ENCODE measurements at places on chromosomes 2 and 18.
A peak's percentile ranks its signal among the peaks of the same experiment; 100 is the strongest.

DNA sequence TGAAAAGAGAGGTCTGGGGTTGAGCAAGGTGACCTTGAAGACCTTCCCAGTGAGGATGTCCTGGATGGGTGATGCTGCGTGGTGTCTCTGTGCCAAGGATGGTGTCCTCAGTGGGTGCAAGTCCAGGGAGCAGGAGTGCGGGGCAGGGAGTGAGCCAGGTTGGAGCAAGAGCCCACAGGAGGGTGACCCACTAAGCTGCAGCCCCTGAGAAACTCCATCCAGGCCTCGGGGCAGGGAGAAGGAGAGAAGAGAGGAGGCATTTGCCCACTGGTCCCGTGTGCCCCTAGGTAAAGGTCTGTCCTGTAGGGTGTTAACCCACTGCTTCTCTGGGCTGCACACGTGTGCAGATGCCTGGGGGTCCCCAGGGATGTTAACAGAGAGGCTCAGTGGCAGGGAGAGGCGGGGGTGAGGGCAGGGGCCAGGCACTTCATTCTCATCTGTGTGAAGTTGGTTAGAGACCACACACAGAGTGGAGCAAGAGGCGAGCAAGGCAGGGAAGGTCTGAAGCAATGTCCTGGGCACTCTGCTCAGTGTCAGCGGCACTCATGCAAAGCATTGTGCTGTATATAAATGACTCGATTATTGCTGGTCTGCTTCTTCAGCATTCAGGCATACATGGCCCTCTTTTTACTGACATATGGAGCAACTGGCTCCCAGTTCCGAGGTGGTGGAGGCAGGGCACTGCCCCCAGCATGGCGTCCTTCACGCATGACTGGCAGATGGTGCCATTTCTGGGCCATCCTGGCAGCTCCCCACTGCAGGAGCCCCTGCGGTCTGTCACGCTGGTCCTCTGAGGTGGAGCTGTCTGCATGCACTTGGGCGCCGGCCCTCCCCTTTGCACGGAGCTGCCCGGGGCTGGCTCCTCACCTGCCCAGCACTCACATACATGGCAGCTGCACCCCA, 117.2 kb upstream of the HS6ST1 start:
- DNase-seq = no peak

DNA sequence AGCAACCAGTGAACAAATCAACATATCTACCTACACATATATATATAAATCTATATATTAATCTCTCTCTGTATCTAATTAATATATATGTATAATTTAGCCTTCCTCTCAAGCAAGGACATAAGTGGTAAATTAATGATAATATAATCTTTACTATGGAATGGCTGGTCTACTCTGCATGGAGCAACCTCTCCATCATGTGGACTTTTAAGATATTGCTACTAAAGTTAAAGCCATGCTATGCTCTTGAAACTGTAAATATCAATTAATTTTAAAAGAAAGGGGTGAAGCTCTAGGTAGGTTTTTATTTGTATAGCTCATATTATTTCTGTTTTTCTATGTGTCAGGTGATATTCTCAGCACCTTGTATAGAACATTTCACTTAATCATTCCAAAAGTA, 147.0 kb downstream of the PPP1R1C start:
- DNase-seq = no peak

GRCh38 chr2:59594671-59595222, 958.7 kb downstream of the BCL11A start:
- no peak for DNase-seq

GRCh38 chr2:154133823-154134222, 262.1 kb downstream of the GALNT13 start:
- DNase-seq = no peak

DNA sequence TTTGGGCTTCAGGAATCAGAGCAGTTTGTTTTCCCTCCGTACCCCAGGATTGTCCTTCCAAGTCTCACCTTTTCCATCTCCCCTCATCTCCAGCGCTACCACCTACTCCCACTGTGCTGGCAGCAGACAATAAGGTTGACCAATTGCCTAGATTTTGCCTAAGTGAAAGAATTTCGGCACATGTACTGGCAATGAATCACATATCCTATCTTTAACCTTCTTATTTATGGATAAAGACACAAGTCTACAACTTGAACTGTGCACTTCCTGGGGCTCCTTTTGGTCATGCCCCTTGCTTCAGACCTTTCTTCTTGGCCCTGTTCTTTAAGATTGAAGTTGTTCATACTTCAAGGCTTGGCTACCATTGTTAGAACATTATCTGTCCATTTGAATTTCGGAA, 71.4 kb downstream of the KCMF1 start:
- no peak for DNase-seq

DNA sequence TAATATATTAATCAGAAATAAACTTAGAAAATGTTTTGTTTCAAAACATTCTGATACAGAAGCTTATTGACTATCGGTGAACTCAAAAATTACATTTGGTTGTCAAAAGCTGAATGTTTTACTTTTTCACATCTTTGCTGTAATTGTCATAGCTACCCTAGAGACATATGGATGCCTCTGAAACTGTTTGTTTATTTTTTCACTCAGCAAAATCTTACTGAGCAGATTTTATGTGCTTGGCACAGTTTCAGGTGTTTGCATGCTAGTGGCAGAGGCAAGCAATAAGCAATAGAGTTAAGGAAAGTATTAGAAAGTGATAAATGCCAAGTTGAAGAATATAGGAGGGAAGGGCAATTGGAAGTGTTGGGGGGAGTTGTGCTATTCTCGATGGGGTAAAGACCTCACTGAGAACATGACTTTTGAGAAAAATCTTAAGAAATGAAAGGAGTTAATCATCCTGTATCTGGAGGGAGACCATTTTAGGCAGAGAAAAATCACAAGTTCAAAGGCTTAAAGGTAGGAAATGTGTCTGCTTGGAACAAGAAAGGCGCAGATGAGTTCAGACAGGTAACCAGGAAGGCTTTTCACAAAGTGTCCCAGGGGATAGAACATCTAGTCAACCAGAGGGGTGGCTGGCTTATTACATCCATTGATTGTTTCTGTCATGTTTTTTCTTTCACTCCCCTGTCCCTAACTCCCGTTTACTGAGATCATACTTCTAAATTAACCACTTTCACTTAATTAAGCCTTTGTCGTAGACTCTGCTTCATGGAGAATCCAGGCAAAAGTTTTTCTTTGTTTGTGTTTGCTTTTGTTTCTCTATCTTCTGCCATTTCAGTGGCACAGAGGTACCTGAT, 27.2 kb upstream of the COBLL1 start:
- no peak for DNase-seq

DNA sequence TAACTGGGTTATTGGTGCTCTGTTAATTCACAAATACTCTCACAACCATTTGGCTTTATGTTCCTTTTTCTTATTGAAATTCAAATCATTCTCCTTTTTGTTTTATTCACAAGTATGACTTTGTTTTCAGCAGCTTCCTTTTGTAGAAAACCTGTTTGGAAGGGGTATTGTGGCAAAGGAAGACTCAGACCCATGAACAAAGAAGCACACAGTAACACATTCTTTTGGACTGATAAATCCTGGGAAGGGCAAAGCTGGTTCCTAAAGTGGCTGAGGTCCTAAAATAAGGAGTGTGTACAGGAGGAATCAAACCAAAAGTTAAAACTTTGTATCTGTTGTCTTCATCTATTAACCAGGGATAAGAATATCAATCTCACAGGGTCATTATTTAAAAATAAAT, 374.7 kb upstream of the FIGN start:
- DNase-seq = no peak

- no peak for DNase-seq
Observed at GRCh38 chr2:232287316-232287715, 91.2 kb upstream of the ALPP start.

DNA sequence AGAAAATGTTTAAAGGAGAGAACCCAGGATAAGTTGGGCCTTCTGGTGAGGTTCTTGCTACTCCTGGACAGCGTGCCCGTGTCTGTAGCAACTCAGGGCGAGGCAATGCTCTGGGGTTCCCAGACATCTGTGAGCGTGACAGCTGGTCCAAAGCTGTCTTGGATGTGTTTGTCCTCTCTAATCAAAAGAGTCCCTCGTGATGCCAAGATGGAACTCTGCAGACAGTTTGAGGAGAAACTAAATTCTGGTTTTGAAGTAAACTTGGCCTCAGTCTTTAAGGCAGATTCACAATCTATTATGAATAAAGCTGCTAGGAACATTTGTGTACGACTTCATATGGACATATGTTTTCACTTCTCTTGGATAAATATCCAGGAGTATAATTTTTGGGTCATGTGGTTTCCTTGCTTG, 47.3 kb downstream of the TMEM17 start:
- DNase-seq = peak; percentile 67

- DNase-seq = peak; percentile 99
Observed at GRCh38 chr18:62714671-62715435, 488 bp upstream of the PHLPP1 start.

- no peak for DNase-seq
Observed at GRCh38 chr2:17805166-17805565, 11.1 kb upstream of the MSGN1 start.

DNA sequence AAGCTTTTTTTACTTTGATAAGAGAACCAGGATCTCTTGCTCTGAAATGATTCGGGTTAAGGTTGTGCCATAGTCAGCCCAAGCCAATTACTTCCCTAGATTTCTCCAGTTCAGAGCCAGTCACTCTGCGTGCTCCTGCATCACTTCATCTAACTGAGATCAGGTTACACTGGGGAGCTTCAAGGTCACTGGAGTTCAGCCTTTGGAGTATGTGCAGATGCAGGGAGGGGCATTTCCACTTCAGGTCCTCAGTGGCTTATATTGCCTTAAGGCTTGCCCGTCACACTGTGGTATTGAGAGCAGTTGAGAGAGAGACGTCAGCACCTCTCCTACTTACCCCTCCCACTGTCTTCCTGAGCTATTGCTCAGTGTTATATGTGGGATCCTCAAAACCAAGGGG, 317.8 kb downstream of the EPHA4 start:
- no peak for DNase-seq

DNA sequence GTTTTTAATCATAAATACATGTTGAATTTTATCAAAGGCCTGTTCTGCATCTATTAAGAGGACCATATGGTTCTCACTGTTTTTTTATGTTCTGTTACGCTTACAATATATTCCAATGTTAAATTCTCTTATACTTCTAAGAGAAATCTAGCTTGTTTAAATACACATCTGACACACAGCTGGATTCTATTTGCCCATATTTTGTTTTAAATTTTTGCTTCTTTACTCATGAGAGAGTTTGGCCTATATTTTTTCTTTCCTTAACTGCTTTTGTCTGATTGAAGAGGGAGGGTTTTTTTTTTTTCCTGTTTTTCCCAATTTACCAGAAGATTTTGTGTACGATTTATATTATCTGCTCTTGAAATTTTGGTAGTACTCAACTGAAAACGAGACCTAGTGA, 34.9 kb downstream of the RNF144A start:
- DNase-seq = no peak

DNA sequence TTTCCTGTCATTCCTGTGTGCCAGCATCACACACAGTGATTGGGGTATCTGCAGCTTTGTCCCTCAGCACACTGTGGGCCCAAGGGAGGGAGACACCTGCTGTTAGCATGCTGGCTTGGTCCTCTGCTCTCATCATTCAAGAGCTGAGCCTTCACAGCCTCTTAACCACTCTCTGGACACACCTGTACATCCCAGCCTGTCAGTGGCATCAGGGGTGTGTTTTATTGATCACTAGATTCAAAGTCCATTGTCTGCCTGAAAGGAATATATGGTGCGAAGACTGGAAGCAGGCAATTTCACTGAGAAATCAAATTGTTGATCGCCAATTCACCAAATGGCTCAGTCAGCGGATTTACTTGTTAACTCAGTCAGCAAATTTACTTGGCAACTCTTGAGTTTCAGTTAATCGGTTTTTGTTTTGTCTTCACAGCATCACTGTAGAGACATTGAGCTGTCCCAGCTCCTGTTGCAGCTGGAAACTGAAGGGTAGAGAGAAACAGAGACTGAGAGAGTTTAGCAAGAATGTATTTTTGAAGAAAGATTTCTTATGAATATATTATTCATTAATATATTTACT, 56.3 kb upstream of the TMEM200C start:
- DNase-seq = no peak

Measured in left ventricle myocardium inferior (tissue), 1 donor.